ENCODE measurements at places on chromosomes 2 and 18.

DNA sequence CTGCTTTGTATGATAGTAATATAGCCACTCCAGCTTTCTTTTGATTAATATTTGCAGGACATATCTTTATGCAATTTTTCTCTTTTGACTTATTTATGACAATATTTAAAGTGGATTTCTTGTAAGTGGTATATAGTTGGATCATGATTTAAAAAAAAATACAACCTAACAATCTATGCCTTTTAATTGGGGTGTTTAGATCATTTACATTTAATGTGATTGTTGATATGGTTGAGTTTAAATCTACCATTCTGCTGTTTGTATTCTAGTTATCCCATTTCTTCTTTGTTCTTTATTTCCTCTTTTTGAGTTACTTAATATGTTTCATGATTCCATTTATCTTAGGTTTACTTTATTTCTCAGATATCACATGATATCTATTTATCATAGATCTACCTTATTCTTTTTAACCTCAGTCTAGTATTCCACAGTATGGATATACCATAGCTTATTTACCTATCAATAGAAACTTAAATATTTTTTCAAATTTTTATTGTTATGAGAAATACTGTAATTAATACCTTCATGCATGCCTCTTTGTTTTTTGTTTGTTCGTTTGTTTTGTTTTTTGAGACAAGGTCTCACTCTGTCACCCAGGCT is 19.3 kb upstream of the CIB4 start:
- DNase-seq: no peak

DNA sequence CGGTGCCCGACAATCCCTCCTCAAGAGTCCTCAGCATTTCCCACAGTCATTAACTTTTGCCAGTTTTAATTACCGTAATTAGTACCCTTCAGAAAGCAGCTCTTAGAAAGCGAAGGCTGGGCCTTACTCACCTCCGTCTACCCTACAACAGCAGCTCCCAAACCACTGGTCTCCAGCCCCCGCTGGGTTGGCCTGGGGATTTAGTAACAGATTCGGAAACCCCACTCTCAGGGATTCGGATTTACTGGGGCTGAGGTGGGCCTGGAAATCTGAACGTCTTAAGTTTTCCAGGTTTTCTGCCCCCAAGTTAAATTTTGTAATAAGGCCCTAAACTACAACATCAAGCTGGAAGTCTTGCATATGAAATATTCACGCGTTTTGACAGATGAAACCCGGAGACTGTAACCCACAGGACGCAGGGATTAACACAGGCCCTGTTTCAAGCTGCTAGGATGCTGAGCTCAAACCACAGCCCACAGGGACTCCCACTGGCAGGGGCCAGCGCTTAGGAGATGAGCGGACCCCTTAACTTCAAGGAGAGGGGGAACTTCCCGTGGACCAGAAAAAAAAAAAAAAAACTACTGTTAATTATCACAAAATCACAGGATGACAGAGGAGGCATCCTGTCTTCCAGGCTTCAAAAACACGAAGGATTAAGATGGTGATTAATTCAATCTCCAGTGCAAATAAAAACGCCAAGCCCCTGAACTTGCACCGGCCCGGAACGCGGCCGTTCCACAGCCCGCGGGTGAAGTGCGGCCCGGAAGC is 985 bp downstream of the ILKAP start:
- peak; percentile 39 for DNase-seq

DNA sequence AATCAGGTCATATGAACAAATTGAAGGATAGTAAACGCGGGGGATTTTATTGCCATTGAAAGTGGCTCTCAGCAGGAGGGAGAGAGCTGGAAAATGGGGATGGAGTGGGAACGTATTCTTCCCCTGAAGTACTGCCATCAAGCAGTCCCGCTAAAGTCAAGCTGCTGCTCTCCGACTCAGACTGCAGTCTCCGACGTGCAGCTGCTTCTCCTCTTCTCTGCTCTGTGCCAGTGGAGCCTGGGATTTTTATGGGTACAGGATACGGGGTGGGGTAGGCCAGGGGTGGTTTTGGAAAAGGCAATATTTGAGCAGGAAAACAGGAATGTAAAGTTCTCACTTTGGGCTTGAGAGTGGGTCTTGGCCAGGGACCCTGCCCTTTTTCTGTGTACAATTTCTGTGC is 33.0 kb downstream of the KCTD18 start:
- no peak for DNase-seq

DNA sequence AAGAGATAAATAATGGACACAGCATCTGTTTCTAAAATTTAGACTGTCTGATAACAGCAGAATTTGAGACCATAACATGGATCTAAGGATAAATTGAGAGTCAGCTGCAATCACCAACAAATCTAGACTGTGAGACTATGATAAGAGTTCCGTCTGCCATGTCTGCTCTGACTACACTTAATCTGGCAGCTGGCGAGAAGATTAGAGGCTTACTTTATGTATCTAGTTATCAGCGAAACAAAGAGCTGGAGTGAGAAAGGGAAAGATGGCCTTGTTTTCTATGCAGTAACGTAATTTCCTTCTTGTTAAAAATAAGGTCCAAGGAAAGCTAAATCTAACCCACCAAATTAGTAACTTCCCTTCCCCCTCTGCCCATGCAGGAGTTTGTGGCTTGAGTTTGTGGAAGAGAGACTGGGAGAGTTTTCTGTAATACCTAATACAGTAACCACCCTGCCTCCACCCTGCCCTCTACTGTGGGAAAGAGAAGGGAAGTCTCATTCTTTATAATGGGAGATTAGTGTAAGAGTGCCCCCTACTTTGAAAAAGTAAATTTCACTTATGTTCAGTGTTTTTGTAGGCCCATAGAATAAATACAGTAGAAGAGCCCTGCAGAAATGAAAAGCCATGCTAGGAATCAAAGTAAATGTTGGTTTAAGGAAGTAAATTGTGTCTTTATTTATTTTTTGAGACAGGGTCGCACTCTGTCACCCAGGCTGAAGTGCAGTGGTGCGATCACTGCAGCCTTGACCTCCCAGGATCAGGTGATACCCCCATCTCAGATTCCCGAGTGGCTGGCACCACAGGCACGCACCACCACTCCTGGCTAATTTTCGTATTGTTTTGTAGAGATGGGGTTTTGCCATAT is 27.5 kb downstream of the EML4 start:
- DNase-seq: peak; percentile 59

- DNase-seq: no peak
These were observed 55.7 kb downstream of the CCDC93 start for GRCh38 chr2:117958186-117958585.

- no peak for DNase-seq
These were observed 2.2 kb upstream of the TNS1 start for GRCh38 chr2:218005028-218005427.

DNA sequence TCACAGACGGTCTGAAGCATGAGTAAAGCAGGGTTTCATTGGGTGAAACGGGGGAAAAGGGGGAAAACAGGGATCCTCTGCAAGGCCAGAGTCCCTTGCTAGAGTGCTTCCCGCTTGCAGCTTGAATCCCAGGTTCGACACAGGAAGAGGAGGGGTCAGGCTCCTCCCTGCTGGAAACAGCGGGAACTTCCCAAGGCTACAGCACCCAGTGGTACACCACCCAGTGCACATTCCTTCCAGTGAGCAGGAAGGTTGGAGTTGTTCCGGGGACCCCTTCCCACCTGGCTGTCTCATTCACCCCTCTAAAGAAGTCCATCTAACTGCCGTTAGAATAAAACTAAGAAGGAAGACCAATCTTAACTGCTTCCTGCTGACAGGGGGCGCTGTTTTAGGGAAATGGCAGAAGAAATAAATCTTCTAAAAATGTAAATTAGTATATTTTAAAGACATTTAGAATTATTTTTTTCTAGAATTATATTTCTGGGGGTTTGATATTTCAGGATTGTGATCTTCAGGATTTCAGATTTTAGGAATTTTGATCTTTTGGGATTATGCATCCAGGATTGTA is 230.9 kb downstream of the RBM43 start:
- DNase-seq: no peak

DNA sequence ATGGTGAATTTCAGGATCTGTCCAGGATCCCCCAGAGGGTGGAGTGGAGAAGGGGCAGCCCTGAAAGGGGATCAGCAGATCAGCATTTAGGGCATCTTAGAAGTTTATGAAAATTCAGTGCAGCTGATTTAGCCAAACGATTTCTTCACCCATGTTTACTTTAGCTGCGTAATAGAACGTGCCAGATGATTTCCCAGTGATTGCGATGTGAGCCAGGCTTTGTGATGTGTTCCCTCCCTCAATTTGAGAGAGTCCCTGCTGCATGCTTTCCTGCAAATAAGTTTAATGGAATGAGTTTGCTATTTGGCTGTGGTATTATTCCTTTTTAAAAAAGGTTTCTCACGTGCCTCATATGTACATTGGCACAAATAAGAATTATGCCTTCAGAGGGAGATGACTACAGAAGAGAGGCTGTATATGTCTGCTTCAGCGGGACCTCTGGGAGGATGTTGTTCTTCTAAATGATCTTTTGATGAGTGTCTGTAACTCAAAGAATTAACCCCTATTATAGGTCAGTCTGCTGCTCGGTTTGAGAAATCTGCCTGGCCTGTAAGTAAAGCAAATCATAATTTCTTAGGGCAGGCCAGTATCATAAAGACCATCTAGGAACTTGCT is 111.9 kb downstream of the MRO start:
- DNase-seq: no peak

DNA sequence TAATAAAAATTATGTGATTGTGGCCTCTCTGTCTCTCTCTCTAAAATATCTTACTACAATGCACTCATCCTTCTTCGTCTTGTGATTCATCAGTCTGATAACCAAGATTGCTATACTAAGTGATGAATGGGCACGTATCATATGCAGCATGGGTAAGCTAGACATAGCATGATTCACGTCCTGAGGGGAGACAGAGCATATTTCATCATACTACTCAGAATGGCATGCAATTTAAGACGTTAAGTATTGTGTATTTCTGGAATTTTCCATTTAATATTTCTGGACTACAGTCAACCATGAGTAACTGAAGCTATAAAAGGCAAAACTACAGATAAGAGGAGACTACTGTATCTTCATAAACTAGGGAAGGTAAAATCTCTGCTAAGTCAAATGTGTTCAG is 97.0 kb upstream of the CD226 start:
- no peak for DNase-seq

- DNase-seq: no peak
These were observed 41.0 kb downstream of the TRABD2A start for GRCh38 chr2:84839851-84840250.

- no peak for DNase-seq
These were observed 527.1 kb upstream of the NRXN1 start for GRCh38 chr2:51559026-51559425.

DNA sequence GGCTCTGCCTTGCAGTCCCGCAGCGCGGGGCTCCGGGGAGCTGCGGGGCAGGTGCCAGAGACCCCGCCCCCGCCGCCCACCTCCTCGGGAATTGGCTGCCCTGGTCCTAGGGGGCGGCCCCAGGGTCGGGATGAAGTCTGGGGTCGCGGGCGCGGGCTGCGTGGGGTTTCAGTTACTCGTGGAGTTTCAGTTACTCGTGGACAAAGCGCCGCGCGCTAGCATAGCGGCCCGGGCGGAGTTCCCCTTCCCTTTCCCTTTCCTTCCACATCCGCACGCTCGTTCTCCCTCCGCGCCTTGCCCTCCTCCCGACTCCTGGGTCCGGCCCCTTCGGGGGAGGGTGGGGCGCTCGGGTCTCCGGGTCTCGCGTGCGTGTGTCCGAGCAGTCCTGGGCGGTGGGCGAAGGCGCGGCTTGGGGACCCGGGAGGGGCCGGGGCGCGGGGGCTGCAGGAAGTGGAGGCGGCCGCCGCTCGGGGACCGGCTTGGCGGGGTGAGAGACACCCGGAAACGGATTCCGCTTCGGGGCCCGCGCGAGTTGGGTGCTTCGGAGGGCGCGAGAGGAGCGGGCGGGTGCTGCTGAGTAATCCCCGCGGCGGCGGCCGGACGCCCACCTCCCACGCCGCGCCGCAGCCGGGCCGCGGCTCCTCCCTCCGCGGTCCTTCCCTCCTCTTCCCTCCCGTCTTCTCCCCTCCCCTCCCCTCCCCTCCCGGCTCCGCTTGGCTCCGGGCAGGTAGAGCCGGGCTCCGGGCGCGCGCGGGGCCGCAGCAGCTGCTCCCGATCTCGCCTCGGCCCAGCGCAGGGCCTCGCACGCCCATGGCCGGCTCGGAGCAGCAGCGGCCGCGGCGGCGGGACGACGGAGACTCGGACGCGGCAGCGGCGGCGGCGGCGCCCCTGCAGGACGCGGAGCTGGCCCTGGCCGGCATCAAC is at the start of gene TTC39C:
TSS of gene TTC39C (plus strand) at position 693 of the 924 bp plus-strand sequence. CDS start at position 811, 118 bp downstream.
- DNase-seq: peak; percentile 36

- no peak for DNase-seq
These were observed 552 bp upstream of the ATF2 start for GRCh38 chr2:175168564-175168945.

- DNase-seq: no peak
These were observed 1.5 kb downstream of the GALNT14 start for GRCh38 chr2:31136732-31137131.

DNA sequence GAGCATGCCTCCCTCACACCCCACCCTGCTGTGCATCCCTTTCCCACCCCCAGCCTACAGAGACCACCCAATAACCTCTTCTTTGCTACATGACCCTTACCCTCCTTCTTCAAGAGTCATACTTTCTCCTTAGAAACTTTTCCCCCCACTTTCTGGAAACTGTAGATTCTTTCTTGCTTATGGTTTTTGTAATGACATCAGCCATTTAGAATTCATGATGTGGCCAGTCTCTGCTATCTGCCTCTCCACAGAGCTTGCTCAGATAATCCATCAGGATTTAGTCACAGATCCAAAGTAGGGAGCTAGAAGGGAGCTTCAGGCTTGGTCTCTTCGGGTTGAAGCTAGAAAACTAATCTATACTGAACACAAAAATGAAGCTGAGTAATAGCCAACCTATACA is 36.5 kb downstream of the GALM start:
- DNase-seq: no peak

DNA sequence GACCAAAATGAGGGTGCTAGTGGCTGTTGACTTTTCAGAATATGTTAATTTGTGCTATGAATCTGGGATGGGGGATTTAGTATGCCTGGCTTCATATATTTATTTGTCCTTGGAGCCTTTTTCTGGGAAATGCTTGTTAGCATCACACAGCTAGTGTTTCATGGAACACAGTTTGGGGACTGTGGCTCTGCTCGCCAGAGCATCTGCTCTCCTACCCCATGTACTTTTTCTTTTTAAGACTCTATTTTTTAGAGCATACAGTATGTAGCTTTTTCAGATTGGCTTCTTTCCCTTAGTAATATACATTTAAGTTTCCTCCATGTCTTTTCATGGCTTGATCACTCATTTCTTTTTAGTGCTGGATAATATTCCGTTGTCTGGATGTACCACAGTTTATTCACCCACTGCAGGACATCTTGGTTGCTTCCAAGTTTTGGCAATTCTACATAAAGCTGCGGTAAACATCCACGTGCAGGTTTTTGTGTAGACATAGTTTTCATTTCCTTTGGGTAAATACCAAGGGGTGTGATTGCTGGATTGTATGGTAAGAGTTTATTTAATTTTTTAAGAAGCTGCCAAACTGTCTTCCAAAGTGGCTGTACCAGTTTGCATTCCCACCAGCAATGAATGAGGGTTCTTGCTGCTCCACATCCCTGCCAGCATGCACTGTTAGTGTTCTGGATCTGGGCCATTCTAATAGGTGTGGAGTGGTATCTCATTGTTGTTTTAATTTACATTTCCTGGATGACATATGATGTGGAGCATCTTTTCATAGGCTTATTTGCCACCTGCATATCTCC is 44.1 kb downstream of the EFR3B start:
- no peak for DNase-seq

- DNase-seq: no peak
These were observed 201.0 kb downstream of the RIT2 start for GRCh38 chr18:42914476-42914875.

GRCh38 chr18:9719421-9719981 is 11.4 kb downstream of the RAB31 start:
- no peak for DNase-seq

GRCh38 chr18:70373042-70373519 is 84.2 kb downstream of the SOCS6 start:
- no peak for DNase-seq
